ENCODE measurements at places on chromosomes 2 and 18.

- no peak for DNase-seq
Measured at GRCh38 chr2:67548317-67549201, 151.4 kb downstream of the ETAA1 start.

DNA sequence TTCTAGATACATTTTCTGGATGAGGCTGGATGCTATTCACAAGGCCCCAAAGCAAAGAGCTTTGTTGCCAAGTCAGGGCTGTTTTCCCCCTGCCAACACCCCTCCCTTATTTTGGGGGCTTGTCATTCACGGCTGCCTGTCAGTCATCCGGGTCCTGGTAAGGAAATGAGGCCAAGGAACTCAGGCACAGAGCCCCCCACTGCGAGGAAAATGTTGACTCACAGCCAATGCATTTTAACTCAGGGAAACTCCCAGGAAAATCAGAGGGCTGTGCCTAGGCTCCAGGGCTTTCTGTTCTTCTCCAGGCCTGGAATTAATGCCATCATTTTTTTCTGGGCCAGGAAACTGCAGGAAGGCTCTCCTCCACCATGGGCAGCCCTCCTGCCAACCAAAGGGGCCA is 241.1 kb downstream of the SMAD2 start:
- DNase-seq, result no peak

- DNase-seq, result no peak
Measured at GRCh38 chr2:8495189-8495989, 186.5 kb upstream of the ID2 start.

DNA sequence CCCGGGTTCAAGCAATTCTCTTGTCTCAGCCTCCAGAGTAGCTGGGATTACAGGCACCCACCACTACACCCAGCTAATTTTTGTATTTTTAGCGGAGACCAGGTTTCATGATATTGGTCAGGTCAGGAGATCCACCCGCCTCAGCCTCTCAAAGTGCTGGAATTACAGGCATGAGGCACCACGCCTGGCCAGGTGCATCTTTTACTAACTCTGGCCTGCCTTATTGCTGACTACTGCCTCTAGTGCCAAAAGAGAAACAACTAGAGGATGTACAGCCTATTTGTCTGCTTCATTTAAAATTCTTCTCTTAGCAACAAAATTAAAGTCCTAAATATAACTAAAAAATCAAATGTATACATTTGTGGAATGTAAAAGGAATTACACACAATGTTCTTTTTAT is 115.4 kb downstream of the BMPR2 start:
- no peak for DNase-seq

DNA sequence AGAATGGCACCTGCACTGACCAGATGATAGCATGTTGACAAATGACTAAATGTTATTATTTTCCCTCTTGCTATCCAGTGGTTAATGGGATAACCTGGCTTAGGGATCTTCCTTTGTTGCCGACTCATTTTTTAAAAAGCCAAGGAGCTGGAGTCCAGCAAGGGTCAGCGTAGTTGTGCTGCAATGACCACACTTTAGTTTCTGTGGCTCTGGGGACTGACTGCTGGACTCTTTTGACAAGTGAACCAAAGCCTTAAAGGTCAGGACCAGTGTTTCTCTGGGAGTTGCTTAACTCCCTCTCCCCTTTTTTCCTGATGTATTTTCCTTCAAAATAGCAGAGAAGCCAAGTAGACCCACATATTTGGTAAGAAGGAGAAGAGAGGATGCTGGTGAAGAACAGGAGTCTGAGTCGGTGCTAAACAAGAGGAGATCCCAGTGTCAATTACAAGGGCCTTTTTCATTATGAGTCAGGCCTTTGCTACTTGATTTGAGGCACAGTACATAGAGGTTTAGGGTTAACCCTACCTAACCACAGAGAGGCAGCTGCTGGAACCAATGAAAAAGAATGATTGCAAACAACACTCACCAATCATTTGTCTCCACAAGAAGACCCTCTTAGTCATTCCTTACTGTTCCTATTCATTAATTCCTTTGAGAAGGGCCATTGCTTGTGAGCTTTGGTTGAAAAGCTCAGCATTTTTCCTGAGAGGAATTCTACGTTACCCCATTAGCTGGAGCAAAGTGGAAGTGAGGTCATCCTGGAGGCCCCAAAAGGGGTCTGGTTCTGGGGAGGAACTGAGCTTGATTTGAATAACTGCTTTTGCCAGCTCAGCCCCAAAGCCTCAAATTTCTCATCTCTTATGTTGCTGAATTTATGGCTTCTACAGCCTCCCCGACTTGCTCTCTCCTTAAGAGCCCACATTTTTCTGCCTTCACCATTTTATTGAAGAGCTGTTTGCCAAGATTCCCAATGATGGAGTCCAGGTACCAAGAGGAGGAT is 137.6 kb upstream of the HNMT start:
- no peak for DNase-seq

DNA sequence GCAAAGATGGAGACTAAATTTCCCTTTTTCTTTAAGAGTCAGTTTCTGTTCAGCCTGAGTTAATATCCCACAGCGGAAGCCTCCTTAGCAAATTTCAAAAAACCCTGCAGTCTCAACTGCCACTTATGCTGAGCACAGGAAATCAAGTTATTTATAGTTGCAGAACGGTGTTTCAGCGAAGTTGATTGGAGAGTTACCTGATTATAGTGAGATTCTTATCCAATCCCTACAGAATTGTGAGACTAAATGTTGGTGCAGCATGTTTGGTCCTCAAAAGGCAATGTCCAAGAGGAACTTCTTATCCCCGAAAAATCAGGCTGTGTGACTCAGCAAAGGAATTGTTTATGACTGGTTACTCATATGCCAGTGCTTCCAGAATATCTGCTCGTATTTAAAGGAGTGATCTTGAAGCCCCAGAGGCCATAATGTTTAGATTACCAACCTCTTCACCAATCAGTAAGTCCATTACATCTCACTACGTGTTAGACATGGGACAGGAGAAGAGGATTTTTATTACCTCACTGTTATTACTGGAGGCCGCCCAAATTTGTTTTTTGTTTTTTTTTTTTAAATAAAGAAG is 67.9 kb downstream of the LRRFIP1 start:
- DNase-seq, result no peak

- no peak for DNase-seq
Measured at GRCh38 chr18:78792094-78792493, 187.5 kb upstream of the SALL3 start.

- no peak for DNase-seq
Measured at GRCh38 chr2:99851089-99851488, 291.3 kb downstream of the AFF3 start.

GRCh38 chr2:57981083-57981768 is 65.4 kb upstream of the VRK2 start:
- DNase-seq, result no peak

DNA sequence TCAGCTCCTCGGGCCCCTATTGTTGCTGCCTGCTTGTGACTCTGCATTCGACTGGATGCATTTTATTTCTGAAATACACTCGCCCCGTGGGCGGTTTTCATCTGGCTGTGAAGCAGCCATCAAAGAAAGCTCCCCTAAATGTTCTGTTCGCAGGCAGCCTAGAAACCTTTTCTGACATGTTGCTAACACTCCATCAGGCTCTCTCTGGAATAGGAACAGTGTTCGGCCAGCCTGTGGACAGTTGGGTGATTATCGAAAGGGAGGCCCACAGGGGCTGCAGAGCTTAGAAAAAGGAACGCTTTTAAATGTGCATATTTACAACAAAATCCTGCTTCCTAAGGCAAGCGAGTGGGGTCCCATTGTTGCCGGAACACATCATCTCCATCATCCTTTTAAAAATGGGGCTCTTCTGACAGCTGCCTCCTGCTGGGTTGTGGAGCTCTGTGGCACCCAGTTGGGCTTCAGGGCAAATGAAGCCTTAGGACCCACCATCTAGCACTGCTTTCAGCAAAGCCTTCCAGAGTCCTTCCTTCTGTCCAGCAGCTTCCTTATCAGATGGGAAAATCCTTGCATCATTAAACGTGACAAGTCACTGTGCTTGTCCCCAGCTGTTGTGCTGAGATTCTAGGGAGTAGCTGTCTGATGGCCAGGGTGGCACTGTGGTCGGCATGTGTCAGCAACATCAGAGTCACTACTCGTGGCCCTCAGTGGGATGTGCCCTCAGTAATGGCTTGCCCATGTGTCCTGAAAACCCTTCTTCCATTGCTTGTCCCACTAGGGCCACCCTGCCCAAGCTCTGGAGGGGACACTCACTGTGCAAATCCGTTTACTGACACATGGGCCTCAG is 102.6 kb downstream of the GBX2 start:
- no peak for DNase-seq

DNA sequence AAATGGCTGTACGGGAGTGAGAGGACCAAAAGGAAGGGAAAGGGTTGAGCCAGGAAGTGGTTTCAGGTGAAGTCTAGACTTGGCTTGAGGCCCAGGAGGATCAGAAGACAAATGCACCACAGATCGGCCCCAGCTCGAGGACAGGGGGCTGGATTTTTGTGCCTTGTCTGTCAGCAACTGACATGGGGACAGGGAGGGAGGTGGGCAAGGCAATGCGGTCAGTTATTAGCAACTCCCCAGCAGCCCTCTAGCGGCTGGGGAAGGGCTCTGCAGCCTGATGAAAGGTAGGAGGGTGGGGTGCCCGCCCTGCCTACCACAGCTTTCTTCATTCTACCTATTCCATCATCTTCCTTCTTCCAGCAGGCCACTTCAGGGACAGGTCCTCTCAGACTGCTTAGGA is 50.0 kb downstream of the CPO start:
- no peak for DNase-seq

- DNase-seq, result no peak
Measured at GRCh38 chr2:220279372-220279771, 651.9 kb downstream of the SLC4A3 start.

GRCh38 chr18:58715540-58715939 is 44.3 kb downstream of the MALT1 start:
- DNase-seq, result no peak

DNA sequence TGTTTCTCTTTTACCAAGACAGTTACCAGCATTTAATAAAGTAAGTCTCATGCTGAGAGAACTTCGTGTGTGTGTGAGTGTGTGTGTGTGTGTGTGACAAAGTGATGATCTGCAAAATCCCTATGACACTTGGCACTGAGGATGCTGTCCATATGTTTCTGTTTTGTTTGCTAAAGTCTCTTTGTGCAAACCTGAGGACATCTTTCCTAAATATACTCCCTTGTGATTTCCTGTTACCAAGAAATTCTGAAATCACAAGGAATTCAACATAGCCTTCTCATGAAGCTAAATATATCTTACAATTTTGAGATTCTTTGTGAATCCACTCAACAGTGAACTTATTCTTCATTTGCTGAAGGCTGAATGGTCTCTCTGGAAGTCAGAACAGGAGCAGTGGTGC is 1359.7 kb upstream of the NRXN1 start:
- no peak for DNase-seq

GRCh38 chr2:38436227-38436664 is 59.2 kb upstream of the ATL2 start:
- DNase-seq, result no peak

DNA sequence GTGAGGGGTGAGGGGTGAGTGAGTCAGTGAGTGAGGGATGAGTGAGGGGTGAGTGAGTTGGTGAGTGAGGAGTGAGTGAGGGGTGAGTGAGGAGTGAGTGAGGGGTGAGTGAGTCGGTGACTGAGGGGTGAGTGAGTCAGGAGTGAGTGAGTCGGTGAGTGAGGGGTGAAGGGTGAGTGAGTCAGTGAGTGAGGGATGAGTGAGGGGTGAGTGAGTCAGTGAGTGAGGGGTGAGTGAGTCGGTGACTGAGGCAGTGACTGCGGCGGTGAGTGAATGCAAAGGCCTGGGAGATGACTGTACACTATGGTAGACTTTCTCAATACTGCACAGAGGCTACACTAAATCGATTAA is 16.6 kb downstream of the THAP4 start:
- DNase-seq, result no peak

DNA sequence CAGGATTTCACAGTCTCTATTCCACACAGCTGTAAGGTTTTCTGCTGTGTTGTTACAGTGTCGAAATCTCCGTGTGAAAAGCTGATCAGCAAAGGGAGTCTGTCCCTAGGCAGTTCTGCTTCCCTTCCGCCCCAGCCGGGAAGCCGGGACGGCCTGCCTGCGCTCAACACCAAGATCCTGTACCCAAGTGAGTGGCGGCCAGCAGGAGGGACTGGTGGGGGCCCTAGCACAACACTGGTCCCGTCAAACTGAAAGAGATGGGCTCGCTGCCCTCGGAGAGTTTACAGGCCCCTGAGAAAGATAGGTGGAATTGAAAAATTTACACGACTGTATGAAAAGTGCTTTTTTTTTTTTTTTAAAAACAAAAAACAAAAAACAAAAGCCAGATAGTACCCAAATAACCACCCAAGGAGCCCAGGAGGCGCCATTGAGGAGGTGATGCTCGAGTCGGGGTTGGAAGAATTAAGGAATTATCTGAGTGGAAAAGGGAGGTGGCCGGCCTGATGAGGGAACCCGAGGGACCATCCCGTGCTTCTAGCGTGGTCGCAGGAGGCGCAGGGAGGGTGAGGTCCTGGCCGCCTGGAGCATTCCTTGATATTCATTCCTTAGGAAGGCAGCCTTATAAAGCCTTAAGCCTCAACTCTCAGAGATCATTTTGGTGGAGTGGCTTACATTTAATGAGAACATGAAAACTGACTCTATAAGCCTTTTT is 96.7 kb downstream of the DGKD start:
- no peak for DNase-seq

GRCh38 chr2:46763861-46764260 is 151.7 kb downstream of the MCFD2 start:
- no peak for DNase-seq

DNA sequence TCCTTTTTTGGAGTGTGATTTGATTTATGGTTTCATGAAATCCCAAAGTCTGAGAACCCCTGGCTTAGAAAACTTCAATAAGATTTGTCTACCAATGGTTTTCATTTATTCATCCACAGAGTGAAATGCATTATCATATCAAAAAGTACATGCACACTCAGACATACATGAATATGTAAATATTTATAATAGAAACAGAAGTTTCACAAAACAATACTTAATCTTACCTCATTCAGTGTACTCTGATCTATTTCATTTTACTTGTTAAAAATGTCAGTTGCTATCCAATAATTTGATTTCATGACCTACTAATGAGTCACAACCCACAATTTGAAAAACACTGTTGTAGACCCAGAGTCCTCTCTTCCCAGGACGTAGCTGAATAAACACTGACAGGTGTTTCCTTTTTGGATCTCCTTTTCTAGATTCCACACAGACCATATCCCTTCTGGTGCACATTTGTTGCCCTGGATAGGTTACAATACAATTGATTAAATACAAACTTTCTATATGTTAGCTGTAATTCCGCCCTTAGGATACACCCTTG is 10.4 kb upstream of the CAVIN2 start:
- DNase-seq, result no peak

DNA sequence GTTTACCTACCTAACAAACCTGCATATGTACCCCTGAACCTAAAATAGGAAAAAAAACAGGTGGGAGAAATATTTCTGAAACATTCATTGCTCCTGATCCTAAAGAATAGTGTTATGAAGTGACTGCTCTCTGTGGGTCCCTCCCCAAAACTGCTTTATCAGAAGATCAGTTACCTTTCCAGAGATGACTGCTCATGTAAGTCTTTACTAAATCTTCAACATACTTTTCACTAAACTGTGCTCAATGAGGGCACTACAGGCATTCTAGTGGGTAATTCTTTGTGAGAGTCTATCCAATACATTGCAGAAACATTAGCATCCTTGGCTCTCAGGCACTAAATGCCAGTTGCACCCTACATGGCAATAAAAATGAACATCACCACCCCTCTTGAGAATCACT is 189.3 kb upstream of the STK17B start:
- no peak for DNase-seq

Data from spinal cord (tissue), 10 donors.